ENCODE measurements at places on chromosomes 12 and 14.

- DNase-seq: no peak
Measured at GRCh38 chr12:66587912-66588311, 91.0 kb downstream of the GRIP1 start.

DNA sequence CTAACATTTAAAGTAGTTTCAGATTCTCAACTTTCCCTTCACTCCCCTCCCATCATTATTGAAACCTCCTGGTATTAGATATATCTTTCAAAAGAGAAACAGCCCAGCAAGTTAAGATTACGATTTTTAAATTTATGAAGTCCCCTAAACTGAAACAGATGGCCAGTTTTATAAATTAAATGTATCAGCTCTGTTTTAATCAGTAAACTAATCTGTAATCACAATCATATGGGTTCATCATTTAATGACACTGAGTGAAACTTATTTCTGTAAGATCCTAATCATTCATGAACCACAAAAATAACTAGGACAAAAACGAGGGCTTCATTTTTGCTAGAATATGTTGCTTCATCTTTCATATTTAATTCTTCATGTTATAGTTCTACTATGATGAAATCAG is 137.8 kb downstream of the EPS8 start:
- no peak for DNase-seq

- DNase-seq: peak; percentile 51
Measured at GRCh38 chr12:12032851-12033797, 37.6 kb upstream of the BCL2L14 start.

DNA sequence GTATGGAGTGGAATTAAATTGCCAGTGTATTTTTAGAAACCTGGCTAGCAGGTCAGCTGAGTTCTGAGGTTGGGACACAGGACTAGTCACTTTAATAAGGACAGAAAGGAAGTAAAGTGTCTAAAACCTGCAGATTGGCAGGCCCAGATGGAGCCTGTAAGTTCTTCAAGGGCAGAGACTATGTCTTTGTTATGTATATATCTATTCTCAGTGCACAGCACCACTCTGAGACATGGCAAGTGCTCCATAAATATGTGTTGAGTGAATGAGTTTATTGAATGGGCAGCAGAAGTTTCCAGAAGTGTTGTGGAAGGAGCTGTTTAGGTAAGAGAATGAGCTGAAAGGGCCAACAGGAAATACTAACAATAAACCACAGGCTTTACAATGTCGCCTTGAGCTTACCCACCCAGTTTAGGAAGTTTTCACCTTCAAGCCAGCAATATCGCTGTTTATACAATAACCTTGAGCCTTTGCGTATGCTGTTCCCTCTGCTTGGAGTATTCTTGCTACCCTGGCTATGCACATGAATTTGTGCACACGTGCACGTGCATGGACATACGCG is 109.5 kb upstream of the TMPO start:
- no peak for DNase-seq

DNA sequence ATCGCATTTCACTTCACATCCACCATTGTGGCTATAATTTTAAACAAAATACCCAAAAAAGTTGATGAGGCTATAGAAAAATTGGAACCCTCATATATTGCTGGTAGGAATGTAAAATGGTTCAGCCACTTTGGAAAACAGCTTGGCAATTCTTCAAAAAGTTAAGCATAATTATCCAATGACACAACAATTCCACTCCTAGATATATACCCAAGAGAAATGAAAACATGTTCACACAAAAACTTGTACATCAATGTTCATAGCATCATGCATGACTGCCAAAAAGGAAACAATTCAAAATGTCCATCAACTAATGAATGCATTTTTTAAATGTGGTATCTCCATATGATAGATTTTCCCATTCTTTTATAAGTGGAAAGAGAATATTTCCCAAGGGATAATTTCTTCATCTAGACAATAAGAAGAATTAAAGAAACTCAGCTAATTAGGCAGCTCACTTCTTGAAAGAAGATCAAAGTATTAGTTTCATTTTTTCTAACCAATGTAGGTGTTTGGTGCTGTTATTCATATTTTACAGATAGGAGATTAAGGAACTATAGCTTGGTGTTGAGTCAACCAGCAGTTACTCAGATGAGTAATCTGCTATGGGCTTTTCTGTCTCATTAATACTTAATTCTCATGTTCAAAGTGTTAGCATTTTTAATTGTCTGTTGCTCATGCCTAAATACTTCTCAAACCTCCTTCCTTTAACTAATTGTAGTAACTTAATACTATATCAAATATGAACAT is 32.8 kb downstream of the YEATS4 start:
- no peak for DNase-seq

DNA sequence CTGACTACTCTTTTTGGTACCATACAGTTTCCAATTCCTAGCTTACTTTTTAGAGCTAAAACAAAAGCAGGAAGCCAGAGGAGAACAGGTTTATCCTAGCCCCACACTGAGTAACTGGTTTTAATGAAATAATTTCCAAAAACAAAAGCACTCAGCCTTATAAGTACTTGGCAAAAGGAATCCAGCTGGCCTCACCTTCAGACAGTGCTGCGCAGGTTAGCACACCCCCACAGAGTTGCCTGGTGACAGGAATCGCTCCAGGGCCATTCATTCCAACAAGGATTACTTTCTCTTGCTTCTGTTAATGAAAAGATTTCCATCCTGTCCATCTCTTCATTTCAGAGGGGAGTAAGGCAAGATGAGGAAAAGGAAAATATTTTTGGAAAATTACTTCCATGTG is 84.6 kb downstream of the SCFD1 start:
- DNase-seq: no peak

DNA sequence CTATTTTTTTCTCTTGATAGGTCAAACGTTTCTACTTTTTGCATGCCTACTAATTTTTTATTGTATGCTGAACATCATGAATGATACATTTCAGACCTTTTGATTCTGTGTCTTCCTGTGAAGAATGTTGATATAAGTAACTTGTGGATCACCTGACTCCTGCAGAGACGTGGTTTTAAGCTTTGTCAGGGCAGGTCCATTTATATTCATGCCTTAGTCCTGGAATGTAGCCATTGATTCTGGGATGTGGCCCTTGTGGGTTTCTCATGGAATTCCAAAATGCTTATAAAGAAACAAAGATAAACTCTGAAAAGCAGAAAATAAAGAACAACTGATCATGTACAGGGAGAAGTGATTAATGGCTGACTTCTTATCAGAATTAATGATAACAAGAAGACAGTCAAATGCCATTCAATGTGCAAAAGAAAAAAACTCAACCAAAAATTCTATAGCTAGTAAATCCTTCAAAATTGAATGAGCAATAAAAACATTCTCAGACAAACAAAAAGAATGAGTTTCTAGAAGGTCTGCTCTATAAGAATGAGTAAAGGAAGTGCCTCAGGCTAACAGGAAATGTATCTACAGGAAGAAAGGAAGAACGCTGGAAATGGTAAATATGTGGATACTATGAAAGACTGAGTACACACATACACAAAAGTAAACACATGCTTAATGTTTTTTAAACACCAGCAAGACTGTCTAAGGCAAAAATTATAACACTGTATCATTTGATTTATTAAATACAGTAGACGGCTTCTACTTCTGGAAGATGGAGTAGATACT is 284.8 kb upstream of the DIO3 start:
- DNase-seq: no peak
